Panc1 (cell line): ENCODE measurements at places on chromosomes 11 and 22.

- DNase-seq = no peak
Observed at GRCh38 chr11:76162336-76163288, 43.7 kb downstream of the WNT11 start.

DNA sequence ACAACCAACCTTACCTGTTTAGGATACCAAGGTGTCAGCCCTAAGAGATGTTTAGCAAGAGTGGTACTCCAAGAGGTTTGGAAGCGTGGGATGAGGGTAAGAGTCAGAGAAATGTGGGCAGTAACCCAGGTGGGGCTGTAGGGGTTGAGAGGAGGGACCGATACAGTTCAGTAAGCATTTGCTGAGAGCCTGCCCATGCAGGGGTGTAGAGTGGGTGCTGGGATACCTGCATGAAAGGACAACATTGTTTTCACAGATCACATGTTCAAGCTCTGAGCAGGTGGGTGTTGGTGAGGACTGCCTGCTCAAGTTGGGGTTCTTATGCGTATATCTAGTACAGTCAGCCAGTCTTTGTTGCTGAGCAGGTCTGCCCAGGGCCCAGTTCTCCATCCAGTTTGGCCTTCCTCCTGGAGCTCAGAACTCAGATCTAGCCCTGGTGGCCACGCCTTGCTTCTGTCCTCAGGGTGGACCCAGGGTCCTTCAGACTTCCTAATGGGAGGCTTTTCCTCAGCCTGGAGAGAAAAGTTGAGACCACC, 14.8 kb downstream of the PPFIBP2 start:
- DNase-seq = no peak

GRCh38 chr11:1888347-1888753, 3.3 kb downstream of the PRR33 start:
- DNase-seq = no peak

DNA sequence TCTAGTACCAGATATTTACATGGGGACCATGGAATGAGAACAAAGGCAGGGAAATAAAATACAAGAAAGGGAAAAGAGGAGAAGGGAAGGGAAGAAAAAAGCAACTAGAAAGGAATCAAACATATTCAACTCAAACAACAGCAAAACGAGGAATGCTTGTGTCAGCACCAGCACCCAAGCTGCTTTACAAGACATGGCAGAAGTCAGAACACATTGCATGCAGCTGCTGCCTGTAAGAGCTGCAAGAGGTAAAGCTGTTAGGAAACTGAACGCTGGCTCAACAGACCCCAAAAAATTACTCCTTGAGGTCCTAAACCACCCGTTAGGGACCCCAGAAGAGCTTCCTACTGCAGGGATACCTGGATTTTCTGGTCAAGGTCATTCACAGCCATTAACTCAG, 296.9 kb downstream of the OPCML start:
- DNase-seq = no peak

DNA sequence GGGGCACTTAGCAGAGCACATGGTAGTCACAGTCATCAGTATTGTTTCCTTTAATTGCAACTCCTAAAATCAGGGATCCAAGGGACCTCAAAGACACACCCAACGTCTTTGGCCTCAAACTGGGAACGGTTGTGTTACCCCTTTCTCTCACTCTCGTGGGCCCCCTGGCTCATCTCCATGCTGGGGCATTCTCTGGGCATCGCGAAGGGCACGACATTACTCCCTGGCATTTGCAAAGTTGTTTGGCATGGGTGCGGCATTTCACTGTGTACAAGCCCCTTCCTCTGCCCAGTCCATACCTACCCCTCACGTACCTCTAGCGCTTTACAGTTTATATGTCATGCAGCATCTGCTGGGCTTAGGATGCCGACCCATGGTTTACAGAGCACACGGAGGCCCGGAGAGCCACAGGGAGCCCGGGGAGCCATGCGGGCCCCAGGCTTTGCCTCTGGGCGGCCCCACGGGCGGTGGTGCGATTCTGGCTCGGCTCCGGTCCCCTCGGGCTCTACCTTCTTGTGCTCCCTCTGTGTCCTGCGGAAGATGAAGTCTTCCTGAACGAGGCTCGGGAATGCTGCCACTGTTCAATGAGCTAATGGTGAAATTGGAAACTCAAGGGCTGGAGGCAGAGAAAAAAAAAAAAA, 21.9 kb upstream of the CACNG2 start:
- DNase-seq = no peak

DNA sequence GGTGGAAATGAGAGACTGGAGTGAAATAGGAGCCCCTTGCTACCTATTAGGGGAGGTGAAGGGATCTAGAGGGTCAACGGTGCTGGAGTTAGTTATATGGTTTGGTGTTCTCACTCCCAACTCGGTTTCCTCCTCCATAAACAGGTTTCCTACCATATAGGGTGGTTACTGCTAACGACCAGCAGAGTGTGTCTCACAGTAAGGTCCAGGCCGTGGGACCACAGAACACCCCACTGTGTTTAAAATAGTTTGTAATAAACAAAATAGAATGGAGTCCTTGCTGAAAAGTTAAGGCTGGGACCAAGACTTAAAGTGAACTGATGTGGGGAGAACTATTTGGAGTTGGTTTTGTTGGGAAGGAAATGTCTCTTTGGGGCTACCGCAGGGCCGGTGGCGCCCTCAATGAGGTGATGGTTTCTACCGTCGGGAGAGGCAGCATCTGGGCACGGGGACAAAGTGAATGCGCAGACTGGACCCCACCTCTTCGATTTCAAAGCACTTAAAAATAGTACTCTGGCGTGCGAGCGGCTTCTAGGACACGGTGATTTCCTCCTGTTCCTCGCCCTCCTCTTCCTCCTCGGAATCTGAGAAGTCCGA, 4.5 kb downstream of the DBX1 start:
- DNase-seq = no peak

DNA sequence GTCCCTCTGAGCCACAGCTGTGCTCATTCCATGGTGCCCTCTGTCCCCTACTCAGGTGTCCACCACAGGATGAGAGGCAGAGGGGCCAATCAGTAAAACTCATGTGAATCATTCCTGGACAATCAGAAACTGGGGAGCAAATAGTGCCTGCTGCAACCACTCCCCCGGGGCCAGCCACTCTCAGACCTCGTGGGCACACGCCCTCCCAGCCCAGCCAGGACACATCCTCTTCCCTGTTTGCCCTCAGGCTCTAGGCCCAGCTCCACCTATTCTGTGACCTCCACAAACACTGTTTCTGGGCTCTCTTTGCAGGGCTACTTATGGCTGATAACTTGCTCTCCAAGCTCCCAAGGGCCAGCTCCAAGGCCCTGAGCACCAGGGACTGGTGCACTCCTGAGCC, 14.0 kb upstream of the KCTD14 start:
- DNase-seq = no peak

GRCh38 chr11:98630736-98631135, 390.0 kb upstream of the CNTN5 start:
- DNase-seq = no peak

GRCh38 chr11:25218036-25218435, 721.2 kb downstream of the LUZP2 start:
- no peak for DNase-seq

GRCh38 chr11:34188181-34188580, 82.8 kb downstream of the NAT10 start:
- DNase-seq = no peak

DNA sequence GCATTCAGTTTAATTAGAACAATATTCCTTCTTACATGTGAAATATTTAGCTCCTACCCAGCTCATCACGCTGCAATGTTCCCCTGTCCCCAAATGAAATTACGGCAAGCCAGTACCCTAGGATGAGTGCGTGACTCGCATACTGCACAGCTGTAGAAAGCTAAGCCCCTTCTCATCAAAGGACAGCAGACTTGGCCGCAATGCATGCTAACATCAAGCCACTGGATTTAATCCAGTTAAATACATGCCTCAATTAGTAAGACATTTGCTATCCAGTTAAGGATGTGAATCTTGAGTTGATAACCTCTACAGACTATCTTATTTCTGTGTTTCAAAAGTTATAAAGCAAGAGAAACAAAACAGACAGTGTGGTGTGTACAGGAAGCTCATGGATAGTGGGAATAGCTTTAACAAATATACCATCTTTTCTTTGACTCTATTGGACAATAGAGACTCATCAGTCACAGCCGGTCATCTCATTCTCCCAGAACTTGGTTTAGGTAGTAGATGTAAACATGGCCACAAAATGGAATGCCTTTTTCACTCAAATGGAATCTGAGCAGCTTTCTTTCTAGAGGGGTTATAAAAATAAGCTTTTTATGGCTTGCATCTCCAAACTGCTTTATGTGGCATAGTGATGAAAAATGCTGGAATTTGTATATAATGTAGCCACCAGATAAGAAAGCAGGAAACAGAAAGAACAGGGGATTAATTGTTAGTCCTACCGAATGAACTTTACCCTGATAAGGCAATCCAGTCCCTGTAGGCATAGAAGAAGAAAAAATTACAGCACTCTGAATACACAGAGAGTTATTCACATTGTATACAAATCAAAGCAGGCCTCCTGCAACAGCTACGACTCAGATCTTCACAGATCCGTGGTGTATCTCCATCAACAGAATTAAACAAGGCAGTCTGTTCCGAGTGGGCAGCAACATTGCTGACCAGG, 224.1 kb downstream of the CADM1 start:
- DNase-seq = no peak

GRCh38 chr11:117796456-117796871, 552 bp downstream of the DSCAML1 start:
- no peak for DNase-seq
